ENCODE measurements at places on chromosomes 12 and 14. TPM values are rescaled to one million over a fixed set of nuclear protein-coding genes. Genes with fewer than 3 reads are reported as not detected.

- no peak for DNase-seq
These were observed 105.1 kb upstream of the SEL1L start for GRCh38 chr14:81638656-81639280.

GRCh38 chr14:21822109-21822508, 148.5 kb upstream of the OR4E1 start:
- no peak for DNase-seq

DNA sequence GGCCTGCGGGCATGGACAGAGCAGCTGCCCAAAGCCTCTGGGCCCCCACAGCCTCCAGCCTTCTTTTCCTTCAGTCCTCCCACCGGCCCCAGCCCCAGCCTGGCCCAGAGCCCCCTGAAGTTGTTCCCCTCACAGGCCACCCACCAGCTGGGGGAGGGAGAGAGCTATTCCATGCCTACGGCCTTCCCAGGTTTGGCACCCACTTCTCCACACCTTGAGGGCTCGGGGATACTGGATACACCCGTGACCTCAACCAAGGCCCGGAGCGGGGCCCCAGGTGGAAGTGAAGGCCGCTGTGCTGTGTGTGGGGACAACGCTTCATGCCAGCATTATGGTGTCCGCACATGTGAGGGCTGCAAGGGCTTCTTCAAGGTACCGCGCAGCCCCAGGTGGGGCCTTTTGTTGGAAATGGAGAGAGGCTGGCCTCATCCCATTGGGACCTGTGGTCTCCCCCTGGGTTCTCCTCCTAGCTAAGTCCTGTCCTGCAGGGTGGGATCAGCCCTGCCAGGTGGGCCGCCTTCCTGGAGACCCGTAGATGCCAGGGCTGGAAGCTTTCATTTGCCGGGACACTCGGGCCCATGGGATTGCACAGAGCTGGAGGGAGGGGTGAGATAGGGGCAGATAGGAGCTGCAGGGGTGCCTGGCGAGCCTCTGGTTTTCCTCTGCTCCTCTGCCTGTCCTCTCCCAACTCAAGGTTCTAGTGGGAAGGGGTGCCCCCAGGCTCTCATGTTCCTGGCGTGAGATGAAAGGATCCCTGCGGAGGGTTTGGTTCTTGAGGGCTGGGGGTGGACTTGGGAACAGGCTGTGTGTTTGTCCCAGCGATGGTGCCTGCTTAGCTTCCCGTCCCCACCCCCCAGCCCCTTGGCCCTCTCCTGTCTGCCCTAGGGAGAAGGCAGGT, 3.8 kb downstream of the NR4A1 start:
- DNase-seq = no peak

- no peak for DNase-seq
These were observed 22.1 kb upstream of the KIF26A start for GRCh38 chr14:104116288-104116755.

KCNH3 gene
- 1.7 TPM for total RNA-seq

GRCh38 chr14:79587875-79588274, 623.4 kb downstream of the DIO2 start:
- no peak for DNase-seq

DNA sequence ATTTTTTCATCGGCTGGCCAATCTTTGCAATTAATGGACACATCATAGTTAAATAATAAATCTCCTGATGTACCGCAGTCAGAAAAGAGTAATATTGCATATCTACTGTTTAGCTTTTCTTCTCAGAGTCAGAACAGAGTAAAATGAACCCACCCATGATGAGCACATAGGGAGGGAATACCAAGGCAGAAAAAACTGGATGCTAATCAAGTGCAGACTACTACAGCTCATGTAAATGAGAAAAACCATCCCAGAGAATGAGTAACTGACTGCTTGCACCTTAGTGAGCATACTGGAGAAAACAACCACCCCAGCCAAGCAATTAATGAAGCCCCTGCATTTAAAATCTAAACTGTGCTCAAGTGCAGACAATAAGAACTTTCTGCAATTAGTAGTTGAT, 483.7 kb downstream of the MDGA2 start:
- DNase-seq = no peak

GRCh38 chr12:46446645-46447044, 74.1 kb upstream of the SLC38A2 start:
- no peak for DNase-seq

- DNase-seq = no peak
These were observed 291.6 kb downstream of the AKAP6 start for GRCh38 chr14:32620724-32621123.

Data from G401 (cell line).